Stimulated activated CD8-positive, alpha-beta memory T cell treated with anti-CD3 and anti-CD28 coated beads, Interleukin-4, amount 100 ng/mL, for 4 hours (primary cell): ENCODE measurements at places on chromosomes 7 and 10.
A peak's percentile ranks its signal among the peaks of the same experiment; 100 is the strongest.

DNA sequence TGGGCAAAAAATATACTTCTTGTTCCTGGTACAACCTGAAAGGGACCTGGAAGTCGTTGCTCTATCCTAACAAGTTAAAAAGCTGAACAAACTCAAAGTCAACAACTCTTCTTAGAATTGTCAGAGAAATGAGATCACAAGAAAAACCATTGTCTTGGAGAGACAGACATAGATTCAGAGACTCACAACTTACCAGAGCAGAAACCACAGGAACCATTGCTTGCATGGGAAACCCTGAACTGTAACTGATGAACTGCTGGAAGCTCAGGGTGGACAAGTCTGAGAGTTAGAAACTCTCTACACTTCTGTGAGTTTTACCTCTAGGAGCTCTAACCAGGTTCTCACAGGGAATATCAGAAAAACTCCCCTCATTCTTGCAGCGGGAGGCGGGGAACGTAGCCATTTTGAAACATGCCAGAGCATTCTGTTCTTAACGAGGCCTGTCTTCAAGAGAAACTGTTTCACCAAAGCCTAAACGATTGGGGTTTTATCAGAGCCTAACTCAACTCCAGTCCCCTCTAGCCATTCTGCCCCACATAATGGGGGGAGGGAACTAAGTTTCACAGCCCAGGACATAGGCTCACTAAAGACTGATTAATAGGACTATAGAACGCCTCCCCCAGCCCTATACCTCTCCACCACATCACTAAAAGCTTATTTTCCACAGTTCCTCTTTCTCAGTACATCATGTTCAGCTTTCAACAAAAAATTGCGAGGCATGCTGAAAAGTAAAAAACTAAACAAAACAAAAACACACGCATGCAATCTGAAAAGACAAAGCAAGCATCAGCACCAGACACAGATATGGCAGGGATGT is 12.0 kb upstream of the GSDME start:
- DNase-seq = no peak

GRCh38 chr7:801940-802381 is 30.3 kb upstream of the SUN1 start:
- no peak for DNase-seq

- no peak for DNase-seq
These were observed 15.6 kb downstream of the PDAP1 start for GRCh38 chr7:99392659-99393354.

DNA sequence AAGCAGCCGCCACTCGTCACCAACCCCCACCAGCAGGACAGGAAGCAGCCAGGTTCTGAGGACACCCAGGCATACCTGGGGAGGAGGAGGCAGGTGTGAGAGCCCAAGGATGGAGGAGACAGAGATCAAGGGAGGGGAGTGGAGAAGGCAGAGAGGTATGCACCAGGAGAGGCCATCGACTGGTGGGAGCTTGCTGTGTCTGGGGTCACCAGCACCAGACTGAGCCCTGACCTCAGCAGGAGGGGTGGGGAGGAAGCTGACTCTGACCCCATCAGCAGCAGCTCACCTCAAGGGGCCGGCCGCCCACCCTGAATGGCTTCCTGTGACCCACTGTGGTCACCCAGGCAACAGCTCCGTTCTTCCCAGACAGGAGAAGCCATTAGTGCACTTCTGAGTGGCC is 7.8 kb downstream of the VIPR2 start:
- no peak for DNase-seq

DNA sequence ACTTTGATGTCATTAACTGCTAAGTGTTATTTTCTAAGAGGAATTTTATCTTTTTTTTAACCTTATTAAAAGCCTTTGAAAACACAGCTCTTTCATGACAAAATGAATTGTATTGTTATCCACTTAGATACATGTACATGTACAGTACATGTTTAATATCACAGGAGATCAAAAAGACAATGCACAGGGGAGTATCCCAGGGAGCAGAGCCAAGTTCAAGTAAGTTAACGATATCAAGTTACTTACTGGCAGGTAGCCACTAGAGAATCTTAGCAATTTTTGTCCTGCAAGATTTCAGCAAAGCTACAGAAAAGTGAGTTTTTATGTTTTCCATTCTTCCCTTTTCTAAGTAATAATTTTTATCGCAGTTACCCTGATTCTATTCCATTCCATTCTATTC is 33.9 kb upstream of the ARL4A start:
- no peak for DNase-seq

DNA sequence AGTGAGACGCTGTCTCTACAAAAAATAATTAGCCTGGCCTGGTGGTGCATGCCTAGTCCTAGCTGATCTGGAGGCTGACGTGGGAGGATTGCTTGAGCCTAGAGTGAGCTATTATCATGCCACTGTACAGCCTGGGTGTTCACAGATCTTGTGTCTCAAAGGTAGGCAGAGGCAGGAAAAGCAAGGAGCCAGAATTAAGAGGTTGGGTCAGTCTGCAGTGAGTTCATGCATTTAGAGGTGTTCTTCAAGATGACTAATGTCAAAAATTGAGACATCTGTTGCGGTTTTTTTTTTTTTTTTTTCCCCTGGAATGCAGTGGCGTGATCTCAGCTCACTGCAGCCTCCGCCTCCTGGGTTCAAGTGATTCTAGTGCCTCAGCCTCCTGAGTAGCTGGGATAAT is 5.4 kb downstream of the PPIA start:
- DNase-seq = no peak

DNA sequence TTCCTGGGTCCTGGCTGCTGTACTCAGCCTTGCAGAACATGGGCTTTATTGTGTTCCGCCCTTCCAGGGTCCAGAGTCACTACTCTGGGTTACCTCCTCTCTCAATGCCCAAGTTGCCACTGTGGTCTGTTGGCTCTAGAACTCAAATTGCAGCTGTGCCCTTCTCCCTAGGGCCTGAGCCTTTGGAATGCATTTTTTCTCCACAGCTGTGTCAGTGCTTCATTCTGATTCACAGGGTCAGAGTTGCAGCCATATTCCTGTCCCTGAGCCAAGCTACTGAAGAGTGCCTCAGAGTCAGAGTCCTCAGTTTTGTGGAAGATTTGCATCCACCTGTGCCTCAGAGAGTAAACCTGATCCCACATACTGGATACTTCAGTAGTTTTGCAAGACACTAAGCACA is 167.5 kb downstream of the ITGB1 start:
- DNase-seq = no peak

DNA sequence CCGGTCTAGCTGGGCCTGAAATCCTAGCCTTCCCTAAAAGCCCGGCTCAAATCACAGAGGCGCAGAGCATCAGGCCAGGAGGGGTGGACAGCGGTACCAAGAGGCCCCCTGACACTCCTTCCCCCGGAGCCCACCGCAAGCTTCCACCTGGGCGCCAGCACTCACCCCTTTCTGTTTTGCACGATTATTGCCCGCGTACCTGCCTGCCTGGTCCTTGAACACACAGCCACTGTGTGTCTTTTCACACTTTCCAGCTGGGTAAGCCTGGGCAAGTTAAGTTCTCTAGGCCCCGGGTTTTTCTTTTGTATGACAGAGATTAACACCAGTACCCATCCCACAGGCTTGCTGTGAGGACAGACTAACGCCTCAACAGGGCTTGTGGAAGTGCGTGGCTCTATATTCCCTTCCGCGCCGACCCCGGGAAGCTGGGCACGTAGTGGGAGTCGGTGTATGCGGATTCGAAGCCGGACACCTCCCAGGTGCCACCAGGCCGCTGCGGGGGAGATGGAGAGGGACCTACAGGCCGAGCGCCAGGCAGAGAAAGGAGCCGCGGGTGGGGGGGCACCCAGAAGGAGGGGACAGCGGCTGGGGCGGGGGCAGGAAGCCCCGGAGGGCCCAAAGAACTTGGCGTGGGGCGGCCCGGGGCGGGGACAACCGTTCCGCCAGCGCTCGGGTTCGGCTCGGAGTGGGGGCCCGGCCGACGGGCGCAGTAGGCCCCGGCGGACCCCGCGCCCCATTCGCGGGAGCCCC is 792 bp downstream of the ZNF746 start:
- peak; percentile 53 for DNase-seq

DNA sequence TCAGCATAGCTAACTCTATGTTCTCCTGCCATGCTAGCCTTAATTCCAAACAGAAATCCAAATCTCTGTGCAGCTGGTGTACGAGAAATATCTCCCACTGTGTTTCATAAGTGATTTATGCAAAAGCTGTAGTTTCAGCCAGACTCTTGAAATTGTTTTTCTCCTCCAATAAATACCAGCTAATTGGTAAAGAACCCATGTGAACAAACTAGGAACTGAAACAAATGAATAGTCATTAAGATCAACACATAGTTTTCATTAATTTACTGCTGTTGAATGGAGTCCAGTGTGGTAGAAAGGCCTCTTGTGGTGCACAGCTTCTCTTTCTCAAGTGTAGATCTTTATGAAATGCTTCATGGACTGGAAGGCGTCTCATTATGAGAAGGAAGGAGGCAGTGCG is 18.4 kb downstream of the PPP1R17 start:
- DNase-seq = no peak

DNA sequence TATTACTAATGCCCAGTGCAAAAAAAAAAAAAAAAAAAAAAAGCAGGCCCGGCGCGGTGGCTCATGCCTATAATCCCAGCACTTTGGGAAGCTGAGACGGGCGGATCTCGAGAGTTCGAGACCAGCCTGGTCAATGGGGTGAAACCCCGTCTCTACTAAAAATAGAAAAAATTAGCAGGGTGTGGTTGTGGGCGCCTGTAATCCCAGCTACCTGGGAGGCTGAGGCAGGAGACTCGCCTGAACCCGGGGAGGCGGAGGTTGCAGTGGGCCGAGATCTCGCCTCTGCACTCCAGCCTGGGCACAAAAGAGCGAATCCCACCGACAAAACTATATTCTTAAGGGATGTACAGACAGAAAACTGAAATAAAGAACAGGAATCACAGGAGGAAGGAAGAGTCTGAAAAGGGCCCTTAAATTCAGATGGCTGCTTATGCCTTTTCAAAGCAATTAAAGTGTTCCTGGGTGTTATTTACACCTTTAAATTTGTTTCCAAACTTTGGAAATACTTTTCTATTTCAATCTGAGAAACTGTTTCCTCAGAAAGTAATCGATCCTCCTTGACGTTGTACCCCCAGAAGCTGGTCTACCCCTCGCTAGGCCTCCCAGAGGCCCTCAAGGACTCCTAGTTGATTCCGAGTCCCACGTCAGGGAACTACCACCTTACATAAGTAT is 2.0 kb upstream of the KMT2E start:
- no peak for DNase-seq

DNA sequence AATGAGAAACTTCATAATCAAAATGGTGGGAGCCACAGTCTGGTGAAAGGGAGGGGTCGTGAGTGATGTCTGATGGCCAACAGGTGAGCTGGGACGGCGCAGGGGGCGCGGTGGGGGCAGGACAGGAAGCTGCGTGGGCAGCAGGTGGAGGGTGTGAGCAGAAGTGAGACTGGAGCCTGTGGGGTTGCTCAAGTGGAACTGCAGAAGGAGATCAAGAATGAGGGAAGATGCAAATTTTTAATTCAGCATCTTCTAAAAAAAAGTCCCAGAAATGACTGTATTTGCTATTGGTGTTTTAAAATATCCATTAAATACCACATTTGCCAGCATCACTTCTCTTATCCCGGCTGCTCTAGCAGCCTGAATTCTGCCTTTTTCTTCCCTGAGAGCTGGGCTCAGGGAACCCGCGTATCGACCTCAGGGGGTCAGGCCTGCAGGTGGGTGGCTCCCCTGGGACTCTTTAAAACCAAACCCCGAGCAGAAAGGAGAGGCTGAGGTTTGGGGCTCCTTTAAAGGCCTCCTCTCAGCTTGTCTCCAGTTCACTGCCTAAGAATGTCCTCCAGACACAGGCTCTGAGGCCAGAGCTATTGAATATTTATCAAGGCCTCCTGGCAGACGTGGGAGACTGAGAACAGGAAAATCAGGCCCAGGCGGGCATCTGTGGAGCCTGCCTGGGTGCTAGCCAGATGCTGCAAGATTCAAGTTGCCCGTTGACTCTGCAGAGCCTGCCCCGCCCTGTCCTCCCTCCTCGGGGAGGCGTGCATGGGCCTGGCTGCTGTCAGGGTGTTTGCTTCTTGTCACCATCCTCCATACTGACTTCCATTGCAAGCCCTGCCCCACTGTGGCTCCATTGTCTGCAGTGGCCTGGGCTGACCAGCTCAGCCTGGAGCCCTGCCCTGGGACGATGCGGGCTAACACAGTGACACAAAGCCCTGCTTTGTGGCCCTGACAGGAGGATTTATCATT is 53.9 kb downstream of the SYPL1 start:
- DNase-seq = no peak
